ENCODE measurements at places on chromosomes 3 and 15. TPM values are rescaled to one million over a fixed set of nuclear protein-coding genes. Genes with fewer than 3 reads are reported as not detected.
A peak's percentile ranks its signal among the peaks of the same experiment; 100 is the strongest.

DNA sequence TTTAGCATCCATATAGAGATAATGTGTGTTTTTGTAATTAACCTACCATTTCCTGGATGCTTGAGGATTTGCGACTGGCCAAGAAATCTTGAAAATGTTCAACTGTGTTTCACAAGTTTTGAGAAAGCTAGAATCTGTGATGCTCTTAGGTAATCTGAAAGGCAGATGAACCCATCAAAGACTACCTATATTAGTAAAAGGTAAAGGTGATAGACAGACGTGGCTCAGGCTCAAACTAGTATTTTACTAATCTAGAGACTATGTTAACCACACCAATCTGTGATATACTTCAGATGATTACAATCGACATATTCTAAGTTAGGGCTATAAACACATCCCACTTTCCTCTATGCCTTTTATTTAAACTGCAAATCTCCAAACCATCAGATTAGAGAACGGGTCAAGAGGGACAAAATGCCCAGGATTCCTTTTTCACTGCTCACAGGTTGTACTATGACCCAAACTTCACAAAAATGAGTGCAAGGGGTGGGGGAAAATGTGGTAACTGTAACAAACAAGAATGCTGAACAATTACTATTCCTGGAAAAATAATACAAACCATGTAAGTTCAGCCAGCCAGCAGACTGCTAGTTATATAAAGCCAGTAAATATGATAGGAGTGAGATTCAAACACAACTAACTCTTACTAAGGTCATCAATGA is 295.1 kb downstream of the FOXP1 start:
- no peak for DNase-seq

GRCh38 chr3:127339928-127340861 is 52.3 kb upstream of the PRR20G start:
- no peak for DNase-seq

- no peak for DNase-seq
Measured at GRCh38 chr3:138241676-138242075, 54.6 kb downstream of the ARMC8 start.

DNA sequence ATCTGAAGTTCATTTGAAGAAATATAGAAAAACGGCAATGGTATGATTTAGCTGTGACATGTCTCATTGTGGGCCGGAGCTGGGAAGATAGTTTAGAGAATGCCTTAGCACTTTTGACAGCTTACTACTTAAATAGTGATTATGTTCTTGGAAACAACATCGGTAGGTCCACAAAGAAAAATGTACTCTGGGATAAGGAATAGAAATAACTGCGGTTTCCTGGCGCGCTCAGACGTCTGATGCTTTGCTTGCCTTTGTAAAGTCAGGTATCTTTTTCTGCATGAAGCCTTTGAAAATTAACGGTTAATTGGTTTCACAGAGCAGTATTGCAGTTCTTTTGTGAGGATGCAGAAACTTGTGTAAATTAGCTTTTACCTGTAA is 1.4 kb downstream of the USP3 start:
- no peak for DNase-seq

DNA sequence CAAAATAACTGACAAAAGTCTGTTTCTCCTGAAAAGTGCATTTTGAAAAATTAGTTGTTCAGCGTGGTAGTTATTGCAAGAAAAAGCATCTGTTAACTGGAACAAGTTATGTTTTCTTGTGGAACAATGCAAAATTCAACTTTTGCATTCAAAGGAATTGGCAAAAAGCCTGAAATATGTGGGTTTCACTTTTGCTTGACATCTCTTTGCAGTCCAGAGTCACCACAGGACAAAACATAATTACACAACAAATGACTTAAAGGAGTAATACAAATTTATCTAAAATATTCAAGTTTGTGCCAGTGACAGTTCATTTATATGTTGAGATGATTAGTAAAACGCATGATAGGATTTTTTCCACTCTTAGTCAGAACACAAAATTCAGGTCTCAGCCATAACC is 96.3 kb upstream of the P2RY1 start:
- DNase-seq = no peak

GRCh38 chr15:42919799-42920518 is 619 bp downstream of the TTBK2 start:
- DNase-seq = peak; percentile 71

DNA sequence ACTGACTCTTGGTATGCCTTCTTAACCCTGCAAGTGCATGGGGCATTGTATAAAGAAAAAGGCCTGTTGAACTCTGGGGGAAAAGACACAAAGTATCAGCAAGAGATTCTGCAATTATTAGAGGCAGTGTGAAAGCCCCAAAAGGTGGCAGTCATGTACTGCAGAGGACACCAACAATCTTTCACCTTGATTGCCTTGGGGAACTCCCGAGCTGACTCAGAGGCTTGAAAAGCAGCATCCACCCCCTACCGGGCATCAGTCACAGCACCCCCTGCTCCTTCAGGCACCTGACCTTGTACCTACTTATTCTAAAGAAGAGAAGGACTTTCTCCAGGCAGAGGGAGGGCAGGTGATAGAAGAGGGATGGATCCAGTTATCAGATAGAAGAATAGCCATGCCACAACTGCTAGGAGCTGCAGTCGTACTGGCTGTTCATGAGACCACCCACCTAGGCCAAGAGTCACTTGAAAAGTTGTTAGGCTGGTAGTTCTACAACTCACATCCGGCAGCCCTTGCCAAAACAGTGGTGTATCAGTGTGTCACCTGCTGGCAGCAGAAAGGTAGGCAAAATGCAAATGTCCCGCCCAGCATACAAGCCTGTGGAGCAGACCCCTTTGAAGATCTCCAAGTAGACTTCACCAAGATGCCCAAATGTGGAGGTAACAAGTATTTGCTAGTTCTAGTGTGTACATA is 241.6 kb upstream of the CNTN6 start:
- no peak for DNase-seq

GRCh38 chr15:95684693-95685115 is 645.8 kb upstream of the NR2F2 start:
- no peak for DNase-seq

DNA sequence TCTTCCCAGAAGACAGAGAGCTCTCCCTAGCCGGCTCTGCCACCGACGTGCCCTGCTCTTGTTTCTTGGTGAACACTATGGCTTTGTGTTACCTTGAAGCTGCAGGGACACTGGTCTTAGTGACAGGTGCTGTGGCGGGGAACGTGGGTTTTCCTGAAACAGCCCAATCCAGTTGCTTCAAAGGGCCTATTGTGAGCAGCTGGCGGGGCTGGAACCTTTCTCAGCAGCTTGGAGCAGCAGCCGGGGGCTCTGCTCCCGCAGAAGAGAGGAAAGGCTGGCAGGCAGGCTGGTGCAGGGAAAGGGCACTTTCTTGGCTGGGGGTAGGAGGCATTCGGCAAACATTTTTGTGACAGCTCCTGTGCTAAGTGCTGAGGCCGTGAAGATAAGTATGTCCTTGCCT is 12.8 kb downstream of the MYZAP start:
- DNase-seq = no peak

- DNase-seq = no peak
Measured at GRCh38 chr3:22115581-22115980, 364.6 kb upstream of the ZNF385D start.

DNA sequence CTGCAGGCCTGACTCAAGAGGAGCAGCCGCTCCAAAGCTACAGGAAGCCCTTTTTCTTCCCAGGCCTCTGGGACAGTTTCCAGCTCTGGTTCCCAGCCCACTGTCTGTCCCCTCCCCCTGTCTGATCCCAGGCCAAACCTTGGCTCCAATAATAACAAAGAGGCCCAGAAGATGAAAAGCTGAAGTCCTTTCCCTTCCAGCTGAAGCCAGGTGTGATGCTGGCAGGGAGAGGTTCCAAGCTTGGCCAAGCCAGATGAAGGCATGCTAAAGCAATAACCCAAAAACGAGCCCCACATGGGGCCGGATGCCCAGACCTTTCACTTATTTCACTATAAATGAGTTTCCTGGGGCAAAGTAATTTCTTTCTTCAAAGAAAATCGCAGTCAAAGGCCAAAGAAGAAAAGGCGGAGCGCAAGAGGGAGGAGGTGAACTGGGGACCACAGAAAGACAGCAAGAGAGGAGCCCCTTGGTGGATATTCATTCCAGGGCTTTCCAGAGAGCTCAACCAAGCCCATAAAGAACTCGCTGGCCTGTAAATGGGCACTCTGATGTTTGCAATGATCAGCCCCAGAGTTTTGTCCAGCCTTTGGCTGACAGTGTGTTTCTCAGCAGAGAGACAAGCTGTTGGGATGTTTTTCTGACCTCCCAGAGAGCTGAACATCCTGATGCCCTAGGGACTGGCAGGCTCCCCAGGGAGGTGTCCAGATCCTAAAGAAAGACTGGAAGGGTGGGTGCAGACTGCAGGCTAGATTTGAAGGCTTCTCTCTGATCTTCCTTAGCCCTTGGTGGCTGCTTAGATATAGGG is 157.6 kb downstream of the UACA start:
- DNase-seq = peak; percentile 65

DNA sequence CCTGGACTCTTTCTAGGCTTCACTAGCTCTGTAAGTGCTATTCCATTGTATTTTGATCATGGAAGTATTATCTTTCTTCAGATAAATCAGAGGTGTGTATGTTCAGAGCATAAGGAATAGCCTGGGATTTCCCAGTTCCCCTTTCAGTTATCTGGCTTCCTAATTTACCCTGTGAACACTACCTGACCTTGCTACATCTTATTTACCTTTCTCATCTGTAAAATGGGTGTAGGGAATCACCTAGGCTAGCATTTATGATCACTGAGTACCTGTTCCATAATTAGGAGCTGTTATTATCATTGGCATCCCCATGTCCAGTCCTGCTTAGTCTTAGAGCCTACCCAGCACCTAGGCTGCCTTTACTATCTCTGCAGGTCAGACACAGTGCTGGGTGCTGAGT is 149.3 kb upstream of the NR2F2 start:
- no peak for DNase-seq

- no peak for DNase-seq
Measured at GRCh38 chr3:42904076-42904475, 1.9 kb upstream of the ZNF662 start.

DNA sequence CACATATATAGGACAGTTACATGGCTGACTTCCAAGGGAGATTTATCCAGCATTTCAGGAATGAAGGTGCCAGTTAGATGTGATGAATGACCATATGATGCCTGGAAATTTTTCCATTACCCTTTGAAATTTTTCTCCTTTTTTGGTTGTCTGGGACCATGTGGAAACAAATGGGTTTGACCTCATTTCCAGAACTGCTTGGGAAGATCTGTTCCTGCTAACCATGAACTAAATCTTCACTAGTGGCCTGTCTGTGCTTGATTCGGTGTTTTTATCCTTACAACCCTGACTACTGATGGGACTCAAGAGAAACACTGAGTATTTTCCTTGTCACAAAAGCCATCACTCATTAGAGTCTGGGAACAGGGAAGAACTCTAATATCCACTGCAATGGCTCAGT is 409.4 kb downstream of the PDCD6IP start:
- no peak for DNase-seq

DNA sequence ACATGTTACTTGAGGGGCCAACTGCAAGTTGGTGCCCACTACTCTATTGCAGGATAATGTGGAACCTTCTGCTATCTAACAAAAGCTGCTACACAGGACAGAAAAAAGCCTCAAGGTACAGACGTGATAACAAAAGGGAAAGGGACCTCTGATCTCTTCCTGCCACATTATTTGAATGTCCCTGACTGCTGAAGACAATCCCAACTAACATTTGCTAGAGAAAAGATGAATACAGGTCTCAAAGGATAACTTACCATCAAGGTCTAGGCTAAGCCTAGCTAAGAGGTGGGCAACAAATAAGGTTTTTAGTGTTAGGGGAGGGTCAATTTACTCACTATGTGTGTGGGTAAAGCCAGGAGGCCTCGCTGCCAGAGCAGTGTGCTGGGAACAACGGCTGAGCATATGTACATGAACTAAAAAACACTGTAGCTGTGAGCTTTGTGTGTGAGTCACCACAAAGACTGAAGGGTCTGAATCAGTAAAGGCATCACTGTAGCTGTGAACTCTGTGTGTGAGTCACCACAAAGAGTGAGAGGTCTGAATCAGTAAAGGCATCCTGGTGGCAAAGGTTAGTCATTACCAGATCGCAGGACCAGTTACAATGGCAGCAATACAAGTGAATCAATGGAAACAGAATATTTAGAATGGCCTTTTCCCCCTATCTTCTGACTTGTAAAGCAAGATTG is 111.7 kb downstream of the LMLN start:
- DNase-seq = no peak

DNA sequence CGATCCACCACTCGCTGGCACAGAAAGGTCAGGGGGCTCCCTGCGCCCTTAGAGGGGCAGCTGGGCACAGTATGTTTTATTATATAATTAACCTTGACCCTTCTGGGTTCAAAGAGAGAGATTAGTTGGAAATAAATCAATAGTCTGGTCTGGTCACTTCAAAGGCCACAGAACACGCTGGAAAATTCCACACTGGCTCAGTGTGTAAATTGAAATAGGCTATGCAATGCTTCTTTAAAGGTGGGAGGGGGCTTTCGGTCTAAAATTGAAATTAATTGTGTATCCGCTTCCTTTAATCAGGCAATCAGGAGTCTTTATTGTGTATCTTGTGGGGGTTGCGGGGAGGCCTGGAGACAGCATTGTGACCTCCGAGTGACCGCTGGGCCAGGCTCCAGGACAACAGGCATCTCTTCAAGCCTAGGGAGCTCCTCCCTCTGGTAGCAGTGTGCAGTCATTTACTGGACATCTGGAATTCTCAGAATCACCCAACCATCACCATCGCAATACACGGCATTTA is 8.0 kb downstream of the RNU5B-1 start:
- peak; percentile 74 for DNase-seq

DNA sequence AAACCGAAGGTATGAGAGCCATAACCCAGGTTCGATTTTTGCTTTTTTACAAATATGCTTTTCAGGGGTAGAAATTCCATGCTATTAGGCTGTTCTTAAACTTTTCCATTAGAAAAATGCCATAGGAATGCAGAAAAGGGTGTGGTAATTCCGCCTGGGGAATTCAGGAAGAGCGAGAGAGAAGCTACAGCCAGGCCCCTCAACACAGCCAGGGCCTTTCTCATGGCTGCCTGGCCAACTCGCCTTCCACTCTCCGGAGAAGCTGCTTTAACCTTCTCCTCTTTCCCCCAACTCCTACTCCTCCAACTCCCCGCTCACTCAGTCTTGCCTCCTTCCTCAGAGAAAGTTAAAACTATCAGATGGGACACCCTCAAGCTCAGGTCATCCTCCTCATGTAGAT is 9.1 kb upstream of the TICRR start:
- DNase-seq = no peak

DNA sequence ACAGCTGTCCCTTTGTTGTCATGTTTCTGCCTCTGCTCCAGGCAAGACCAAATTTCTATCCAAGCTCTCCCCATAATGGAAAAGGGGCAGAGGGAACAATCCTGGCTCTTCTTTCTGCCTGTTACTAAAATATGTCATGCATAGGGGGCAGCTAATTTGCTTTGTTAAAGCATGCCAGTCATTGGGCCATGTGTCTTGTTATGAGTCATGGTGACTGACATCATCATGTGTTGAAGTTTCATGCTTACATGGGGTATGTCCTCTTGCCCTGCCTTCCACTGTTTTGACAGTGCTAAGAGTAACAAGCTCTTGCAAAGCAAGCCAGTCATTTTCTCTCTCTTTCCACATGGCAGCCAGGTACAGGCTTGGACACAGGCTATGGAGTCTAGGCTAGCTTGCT is 268.9 kb downstream of the GABRB3 start:
- no peak for DNase-seq

- DNase-seq = no peak
Measured at GRCh38 chr15:83323296-83323711, 38.8 kb upstream of the BNC1 start.

LRRN1 gene
- 0.11 TPM for total RNA-seq

FETUB gene
- total RNA-seq = not detected

DCLK3 gene
- 0.41 TPM for total RNA-seq

SOX14 gene
- total RNA-seq = not detected

RARRES1 gene
- 22.3 TPM for total RNA-seq

CD47 gene
- 44.2 TPM for total RNA-seq

PSTPIP1 gene
- 4.5 TPM for total RNA-seq

DUOX1 gene
- total RNA-seq = 1.0 TPM

ACTRT3 gene
- total RNA-seq = 0.84 TPM

Data from Right ventricle myocardium inferior (tissue), 1 donor.